Aorta (tissue), 5 donors: ENCODE measurements at places on chromosomes 11 and 22. TPM values are rescaled to one million over a fixed set of nuclear protein-coding genes. Genes with fewer than 3 reads are reported as not detected.

Gene TMEM191B
- not detected for total RNA-seq

Gene ISX
- total RNA-seq, result not detected

DNA sequence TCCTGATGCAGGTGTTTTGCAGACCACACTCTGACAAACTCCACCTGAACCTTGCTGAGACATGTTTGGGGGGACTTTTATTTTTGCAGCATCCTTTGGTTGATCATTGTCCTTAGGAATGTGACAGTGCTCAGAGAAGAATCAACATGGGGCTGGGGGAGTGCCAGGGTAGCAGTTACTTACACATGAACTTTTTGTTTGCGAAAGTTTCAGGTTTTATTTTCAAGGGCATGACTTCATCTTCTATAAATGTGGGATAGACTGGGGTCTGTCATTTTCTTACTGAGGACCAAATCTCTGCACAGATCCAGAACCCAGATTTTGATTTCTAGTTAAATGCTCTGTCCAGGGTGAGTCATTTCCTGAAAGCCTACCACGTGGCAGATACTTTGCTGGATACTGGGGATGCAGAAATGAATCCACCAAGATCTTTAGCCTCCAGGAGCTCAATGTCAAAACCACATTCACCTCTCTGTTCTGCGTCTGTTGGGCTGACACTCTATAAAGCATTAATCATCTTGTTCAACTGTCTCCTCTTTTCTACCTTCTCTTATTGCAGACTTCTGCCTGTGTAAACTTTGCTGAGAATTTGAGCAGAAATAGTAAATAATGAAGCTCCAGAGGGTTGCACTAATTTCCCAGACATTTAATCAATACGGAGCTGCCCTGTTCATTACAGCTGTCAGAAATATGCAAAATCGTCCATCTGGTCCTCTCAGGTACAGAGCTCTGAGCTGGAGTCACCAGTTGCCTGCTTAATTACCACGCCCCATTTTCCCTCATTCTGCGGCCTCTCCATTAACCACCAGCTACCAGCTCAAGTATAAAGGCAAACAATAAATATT, 387.9 kb downstream of the MIAT start:
- DNase-seq, result no peak

- no peak for DNase-seq
These were observed 8.0 kb downstream of the APBB1 start for GRCh38 chr11:6410695-6411430.

DNA sequence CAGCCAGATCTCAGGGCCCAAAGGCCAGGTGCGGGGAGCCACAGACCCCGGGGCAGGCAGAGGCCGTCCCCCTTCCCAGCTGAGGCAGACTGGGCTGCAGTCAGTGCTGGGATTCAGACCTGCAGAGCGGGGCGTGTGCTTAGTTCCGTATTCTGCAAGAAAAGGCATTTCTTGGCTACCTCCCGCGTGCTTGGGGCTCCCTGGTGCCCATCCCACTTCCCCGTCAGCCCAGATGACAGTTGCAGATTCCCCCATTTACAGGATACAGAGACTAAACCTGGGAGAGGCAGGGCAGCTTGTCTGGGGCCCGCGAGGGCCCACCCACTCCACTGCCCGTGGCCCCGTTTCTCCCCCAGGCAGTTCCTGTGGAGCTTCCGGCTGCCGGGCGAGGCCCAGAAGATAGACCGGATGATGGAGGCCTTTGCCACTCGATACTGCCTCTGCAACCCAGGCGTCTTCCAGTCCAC, 18.3 kb downstream of the CYTH4 start:
- no peak for DNase-seq

- no peak for DNase-seq
These were observed 115.6 kb downstream of the SGSM3 start for GRCh38 chr22:40485813-40486667.

- DNase-seq, result no peak
These were observed 10.0 kb upstream of the TMEM123 start for GRCh38 chr11:102462610-102463009.
